Natural killer cell (primary cell): ENCODE measurements at places on chromosomes 4 and X. TPM values are rescaled to one million over a fixed set of nuclear protein-coding genes. Genes with fewer than 3 reads are reported as not detected.

The HS3ST1 gene
- total RNA-seq: not detected

The SFRP2 gene
- total RNA-seq: not detected

The FAM184B gene
- not detected for total RNA-seq

GRCh38 chr4:122712782-122713181 lies 19.7 kb upstream of the BBS12 start:
- H3K27me3 ChIP-seq: no peaks in the 10 kb centered on the region
- DNase-seq: no peak
- no peak overlapping the region for H3K4me3 ChIP-seq
- H3K36me3 ChIP-seq: no peaks in the 10 kb centered on the region
- no peaks in the 10 kb centered on the region for H3K4me1 ChIP-seq
- H3K27ac ChIP-seq: no peak overlapping the region

DNA sequence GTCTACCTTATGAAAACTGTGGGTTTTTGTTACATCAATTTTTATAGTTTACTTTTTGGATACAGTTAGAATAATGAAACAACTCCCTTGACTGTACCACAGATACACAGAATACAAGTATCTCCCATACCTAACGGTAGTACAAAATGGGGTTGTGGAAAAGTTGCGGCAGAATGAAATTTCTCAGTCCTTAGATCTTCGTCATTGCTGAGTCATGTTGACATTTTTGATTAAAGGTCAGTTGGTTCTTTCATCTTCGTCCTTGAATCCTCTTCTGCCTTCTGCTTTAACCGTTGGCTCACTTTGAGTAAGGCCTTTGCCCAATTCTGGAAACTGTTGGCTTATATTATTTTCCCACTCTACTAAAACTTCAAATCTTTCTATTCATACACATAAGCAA lies 75.6 kb downstream of the TRIML1 start:
- H3K27me3 ChIP-seq: no peaks in the 10 kb centered on the region
- H3K4me3 ChIP-seq: no peak overlapping the region
- DNase-seq: no peak
- no peaks in the 10 kb centered on the region for H3K4me1 ChIP-seq
- no peak overlapping the region for H3K27ac ChIP-seq
- no peaks in the 10 kb centered on the region for H3K36me3 ChIP-seq

DNA sequence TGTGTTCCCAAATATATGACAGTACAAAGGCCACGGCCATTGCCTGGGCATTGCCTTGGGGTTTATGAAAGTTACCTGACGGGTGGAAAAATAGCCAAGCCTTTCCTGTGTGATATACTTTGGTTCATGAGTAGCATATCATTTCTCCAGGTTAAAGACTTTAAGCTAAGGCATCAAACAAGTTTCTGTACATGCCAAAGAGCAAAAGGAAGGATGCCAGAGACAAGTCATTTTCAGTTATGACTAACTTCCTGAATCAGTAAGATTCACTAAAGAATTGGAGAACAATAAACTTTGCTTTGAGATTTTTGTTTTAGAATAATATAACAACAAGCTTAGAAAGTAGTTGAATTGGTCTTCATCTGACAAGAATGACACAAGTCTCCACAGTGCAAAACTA lies 9.7 kb upstream of the GUF1 start:
- no peak overlapping the region for H3K4me3 ChIP-seq
- DNase-seq: no peak
- no peaks in the 10 kb centered on the region for H3K4me1 ChIP-seq
- H3K36me3 ChIP-seq: no peaks in the 10 kb centered on the region
- no peak overlapping the region for H3K27ac ChIP-seq
- no peaks in the 10 kb centered on the region for H3K27me3 ChIP-seq

DNA sequence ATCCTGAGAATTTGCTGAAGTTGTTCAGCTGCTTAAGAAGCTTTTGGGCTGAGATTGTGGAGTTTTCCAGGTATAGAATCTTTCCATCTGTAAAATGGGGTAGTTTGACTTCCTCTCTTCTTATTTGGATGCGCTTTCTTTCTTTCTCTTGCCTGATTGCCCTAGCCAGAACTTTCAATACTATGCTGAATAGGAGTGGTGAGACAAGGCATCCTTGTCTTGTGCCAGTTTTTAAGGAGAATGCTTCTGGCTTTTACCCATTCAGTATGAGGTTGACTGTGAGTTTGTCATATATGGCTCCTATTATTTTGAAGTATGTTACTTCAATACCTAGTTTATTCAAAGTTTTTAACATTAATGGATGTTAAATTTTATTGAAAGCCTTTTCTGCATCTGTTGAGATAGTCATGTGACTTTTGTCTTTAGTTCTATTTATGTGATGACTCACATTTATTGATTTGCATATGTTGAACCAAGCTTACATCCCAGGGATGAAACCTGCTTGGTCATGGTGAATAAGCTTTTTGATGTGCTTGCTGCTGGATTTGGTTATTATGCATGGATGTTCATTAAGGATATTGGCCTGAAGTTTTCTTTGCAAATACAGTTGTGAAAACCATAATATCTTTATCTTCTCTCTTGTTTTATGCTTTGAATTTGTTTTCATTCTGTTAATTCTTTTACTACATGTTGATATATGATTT lies 573.8 kb upstream of the NDST4 start:
- no peaks in the 10 kb centered on the region for H3K36me3 ChIP-seq
- H3K4me3 ChIP-seq: no peak overlapping the region
- H3K27me3 ChIP-seq: no peaks in the 10 kb centered on the region
- DNase-seq: no peak
- no peaks in the 10 kb centered on the region for H3K4me1 ChIP-seq

GRCh38 chr4:109232681-109233080 lies 69.8 kb downstream of the COL25A1 start:
- no peak overlapping the region for H3K4me3 ChIP-seq
- no peaks in the 10 kb centered on the region for H3K36me3 ChIP-seq
- H3K4me1 ChIP-seq: no peaks in the 10 kb centered on the region
- no peak overlapping the region for H3K27ac ChIP-seq

- no peaks in the 10 kb centered on the region for H3K4me1 ChIP-seq
- no peaks in the 10 kb centered on the region for H3K36me3 ChIP-seq
- H3K27ac ChIP-seq: no peak overlapping the region
- no peak for DNase-seq
These were observed 30.7 kb upstream of the FGF13 start for GRCh38 chrX:138742217-138742616.

DNA sequence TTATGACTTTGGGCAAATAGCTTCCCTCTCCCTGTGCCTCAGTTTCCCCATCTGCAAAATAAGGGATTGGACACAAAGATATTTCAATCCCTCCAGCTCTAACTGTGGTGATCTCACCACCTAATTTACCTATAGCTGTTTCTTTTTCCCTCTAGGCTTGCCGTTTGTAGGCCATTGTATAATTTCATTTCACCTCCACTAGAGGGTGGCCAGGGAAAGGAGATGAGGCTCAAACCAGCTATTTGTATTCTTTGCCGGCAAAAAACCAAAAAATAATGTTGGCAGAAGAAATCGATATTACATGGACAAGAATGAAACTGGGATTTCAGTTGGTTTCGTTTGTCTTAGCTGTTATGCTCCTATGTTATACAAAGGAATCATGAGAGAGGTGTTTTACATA lies 36.1 kb upstream of the DOCK11 start:
- DNase-seq: no peak
- no peaks in the 10 kb centered on the region for H3K27me3 ChIP-seq
- no peak overlapping the region for H3K27ac ChIP-seq
- H3K4me3 ChIP-seq: no peak overlapping the region

DNA sequence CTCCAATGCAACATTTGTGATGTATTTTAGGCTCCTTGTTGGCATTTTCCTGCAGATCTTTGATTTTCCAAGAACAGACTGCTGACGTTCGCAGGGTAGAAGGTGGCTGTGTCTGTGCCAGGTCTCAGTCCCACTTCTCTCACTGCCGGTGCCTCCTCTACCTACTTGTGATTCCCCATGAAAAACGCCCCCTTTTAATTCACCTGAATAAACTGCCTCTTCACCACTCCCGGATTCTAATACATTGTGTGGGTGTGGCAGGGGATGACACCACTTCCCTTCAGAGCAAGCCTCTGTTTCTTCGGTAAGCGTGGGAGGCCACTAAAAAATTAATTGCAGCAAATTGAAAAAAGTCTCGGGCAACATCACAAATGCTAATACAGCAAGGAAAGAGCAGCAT lies 96.1 kb upstream of the FAM9B start:
- no peak for DNase-seq
- no peak overlapping the region for H3K27ac ChIP-seq
- H3K36me3 ChIP-seq: no peaks in the 10 kb centered on the region
- H3K4me1 ChIP-seq: no peaks in the 10 kb centered on the region
- H3K27me3 ChIP-seq: no peaks in the 10 kb centered on the region

DNA sequence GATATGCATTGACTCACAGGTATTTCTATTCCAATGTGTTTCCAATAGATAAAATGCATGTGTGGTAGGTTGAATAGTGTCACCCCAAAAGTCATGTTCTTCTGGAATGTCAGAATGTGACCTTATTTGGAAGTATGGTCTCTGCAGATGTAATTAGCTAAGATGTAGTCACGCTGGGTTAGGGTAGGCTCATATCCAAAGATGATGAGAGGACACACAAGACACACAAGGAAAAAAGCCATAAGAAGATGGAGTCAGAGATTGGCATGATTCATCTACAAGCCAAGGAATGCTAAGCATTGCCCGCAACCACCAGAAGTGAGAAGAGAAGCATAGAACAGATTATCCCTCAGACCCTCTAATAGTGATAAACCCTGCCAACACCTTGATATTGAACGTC lies 17.5 kb downstream of the ZNF330 start:
- H3K4me3 ChIP-seq: no peak overlapping the region
- no peak overlapping the region for H3K27ac ChIP-seq
- H3K36me3 ChIP-seq: peaks cover 22% of the 10 kb centered on the region

- H3K4me3 ChIP-seq: no peak overlapping the region
- no peaks in the 10 kb centered on the region for H3K36me3 ChIP-seq
- no peaks in the 10 kb centered on the region for H3K27me3 ChIP-seq
- H3K4me1 ChIP-seq: no peaks in the 10 kb centered on the region
- no peak for DNase-seq
- no peak overlapping the region for H3K27ac ChIP-seq
These were observed 353.2 kb downstream of the PDHA2 start for GRCh38 chr4:96193061-96193460.

DNA sequence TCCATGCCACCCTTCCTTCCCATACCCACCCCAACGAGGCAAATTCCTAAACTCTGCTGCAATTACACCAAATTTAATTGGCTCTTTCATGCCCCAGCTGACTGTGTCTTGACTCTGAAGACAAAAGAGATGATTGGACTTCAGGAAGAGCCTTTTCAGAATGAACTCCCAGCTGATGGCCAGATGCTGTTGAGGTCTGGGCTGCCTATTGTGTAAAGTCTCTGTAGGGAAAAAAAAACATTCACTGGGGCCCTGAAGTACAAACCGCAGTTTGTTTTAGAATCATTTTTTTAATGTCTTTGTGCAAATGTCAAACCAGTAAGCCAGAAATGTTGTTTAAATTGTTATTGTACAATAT lies 174.8 kb downstream of the HHIP start:
- H3K4me1 ChIP-seq: no peaks in the 10 kb centered on the region
- no peaks in the 10 kb centered on the region for H3K36me3 ChIP-seq
- DNase-seq: no peak
- no peaks in the 10 kb centered on the region for H3K27me3 ChIP-seq

DNA sequence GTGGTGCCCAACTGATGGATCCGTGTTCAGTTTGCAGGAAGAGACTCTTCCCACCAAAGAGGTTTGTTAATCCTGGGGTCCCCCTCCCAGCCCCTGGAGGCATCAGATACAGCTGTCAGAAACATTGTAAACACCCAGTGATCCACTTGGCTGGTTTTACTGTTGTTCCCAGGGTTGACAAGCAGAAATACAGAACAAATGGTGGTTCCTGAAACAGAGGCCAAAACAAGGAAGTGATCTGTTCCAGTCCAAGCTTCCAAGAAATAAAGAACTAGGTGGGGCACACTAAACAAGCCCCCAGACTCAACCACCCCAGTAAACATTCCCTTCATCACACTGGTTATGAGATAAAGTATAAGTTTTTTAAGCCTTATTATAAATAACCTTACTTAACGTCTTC lies 1.4 kb downstream of the TMLHE start:
- no peaks in the 10 kb centered on the region for H3K36me3 ChIP-seq
- H3K27me3 ChIP-seq: no peaks in the 10 kb centered on the region
- H3K27ac ChIP-seq: no peak overlapping the region
- no peak overlapping the region for H3K4me3 ChIP-seq
